ENCODE measurements at places on chromosomes 11 and 22.

DNA sequence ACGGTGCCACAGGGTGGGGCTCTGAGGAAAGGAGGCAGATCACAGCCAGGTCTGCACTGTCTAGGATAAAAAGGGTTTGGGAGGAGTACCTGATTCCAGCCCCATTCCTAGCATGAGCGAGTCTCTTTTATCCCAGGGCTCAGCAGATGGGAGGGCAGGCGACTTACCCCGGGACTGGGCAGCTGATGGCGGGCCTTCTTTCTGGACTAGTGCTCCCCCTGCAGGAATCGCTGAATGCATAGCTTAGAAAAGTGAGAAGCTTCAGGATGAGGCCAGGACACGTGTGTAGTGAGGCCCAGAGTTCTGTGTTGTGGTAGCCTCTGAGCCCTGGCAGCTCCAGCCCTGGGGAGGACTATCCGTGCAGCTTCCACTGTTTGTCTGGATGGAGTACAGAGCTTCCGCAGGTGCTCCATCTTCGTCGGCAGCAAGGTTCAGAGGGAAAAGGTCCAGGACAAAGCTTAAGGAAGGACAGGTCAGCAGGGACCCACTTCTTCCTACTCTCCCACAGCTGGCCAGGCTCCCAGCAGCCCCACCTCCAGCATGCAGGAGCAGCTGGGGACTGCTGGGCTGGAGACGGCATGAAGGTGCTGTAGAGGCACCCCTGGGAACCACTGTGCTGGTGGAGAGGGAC, 30.4 kb downstream of the COMMD9 start:
- DNase-seq = peak; percentile 63

GRCh38 chr11:1335264-1335810, 25.9 kb upstream of the TOLLIP start:
- no peak for DNase-seq

- DNase-seq = no peak
Observed at GRCh38 chr22:46250783-46251125, 661 bp upstream of the CDPF1 start.

DNA sequence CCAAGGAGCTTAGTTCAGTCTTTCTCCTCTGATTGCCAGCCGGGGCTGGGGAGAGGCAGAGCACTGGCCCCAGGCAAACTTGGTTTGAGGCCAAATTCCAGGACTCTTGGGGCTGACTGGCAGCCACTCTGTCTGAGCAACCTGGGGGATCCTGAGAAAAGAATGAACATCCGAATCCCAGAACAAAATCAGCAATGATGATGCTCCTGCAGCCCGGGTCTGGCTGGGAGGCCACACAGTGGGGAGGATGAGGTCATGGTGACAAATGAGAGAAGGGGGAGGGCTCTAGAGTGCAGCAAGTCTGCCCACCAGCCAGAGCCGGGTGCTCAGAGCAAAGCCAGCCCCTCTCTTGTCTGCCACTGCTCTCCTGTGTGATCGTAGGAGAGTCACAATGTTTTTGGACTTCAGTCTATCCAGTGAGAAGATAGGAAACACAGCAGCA, 71.8 kb upstream of the PAX6 start:
- DNase-seq = no peak

GRCh38 chr11:11909727-11910126, 68.0 kb downstream of the USP47 start:
- no peak for DNase-seq

Data from right kidney (tissue), 9 donors.